NCI-H1105 (cell line): ENCODE measurements at places on chromosomes 1 and 21.

DNA sequence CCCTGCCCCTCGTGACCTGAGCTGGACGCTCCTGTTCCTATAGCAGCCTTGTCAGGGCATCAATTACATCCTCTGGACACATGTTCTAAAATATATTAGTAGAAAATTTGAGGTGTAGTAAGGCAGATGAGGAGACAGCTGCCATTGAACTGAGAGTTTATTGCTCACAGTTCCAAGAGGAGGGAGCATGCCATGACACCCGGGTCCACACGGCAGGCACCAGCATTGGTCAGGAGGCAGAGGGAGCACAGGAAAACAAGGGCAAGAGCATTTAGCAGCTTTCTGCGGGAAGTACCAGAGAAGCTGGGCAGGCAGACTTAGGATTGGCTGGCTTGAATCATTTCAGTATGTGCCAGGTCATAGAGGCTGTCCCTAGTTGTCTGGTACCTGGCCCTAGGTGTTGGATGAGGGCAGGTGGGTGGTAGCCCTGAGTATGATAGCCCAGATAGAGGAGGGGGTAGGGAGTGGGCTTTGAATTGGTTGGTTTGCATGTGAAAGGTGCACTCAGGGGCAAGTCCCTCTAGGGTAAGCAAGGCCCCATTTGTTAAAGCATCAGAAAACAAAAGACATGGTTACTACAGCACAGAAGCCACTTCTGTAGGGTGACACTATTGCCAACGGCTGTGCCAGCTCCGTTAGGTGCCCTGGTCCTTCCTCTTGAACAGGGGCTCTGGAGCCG is 223.6 kb upstream of the RAB4A start:
- DNase-seq, result no peak

DNA sequence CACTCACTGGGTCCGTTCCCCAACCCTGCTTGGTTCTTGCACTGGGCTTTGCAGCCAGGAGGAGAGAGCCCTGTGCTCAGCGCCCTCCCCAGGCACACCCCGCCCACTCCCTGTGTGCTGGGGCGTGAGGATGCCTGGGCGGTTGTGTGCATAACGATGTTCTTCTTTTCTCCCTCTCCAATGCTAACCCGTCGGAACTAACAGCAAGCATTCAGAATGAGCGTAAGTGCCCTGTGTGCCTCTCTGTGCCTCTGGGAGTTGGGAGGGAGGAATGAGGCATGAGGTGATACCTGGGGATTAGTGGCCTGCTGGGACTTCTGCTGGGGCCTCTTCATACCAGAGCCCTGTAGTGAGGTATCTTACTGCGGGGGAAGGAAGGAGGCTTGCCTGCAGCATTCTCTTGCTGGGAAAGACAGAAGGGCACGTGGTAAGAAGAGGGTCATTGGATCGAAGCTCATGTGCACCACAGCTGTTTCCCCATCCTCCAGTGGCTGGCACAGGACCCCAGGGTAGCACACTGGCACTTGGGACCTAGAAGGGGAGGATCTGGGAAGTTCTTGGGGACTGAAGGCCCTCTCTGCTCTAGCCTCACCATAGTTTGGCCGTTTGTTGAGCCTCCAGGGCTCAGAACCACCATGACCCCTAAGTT is 79.8 kb downstream of the NFASC start:
- no peak for DNase-seq

DNA sequence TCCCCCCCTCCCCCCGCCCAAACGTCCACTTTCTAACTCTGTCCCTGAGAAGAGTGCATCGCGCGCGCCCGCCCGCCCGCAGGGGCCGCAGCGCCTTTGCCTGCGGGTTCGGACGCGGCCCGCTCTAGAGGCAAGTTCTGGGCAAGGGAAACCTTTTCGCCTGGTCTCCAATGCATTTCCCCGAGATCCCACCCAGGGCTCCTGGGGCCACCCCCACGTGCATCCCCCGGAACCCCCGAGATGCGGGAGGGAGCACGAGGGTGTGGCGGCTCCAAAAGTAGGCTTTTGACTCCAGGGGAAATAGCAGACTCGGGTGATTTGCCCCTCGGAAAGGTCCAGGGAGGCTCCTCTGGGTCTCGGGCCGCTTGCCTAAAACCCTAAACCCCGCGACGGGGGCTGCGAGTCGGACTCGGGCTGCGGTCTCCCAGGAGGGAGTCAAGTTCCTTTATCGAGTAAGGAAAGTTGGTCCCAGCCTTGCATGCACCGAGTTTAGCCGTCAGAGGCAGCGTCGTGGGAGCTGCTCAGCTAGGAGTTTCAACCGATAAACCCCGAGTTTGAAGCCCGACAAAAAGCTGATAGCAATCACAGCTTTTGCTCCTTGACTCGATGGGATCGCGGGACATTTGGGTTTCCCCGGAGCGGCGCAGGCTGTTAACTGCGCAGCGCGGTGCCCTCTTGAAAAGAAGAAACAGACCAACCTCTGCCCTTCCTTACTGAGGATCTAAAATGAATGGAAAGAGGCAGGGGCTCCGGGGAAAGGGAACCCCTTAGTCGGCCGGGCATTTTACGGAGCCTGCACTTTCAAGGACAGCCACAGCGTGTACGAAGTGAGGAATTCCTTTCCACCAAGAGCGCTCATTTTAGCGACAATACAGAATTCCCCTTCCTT is 158.1 kb downstream of the RUNX1 start:
- DNase-seq, result no peak

DNA sequence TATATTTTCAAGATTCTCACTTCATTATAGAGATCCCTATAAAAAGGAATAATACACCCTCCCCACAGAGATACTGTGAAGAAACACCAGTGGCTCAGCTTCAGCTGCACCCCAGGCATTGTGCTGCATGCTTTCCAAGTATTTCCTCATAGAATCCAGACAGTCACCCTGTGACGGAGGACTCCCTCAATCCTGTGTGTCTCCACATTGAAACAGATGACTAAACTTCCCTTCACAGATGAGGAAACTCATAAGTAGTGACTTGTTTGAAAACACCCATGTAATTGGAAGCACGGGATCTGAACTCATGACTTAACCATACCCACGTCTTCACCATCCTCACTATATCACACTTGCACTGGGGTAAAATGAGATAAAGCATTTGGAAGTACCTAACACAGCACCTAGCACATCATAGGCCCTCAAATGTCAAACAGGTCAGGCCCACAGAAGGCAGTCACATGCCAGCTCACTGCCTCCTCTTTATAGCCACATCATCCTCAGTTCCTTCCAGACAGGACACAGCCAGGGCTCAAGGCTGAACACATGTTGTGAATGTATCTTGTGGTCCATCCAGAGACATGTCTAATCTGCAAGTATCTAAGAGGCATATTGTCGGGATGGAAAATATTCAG is 55.2 kb downstream of the GPR161 start:
- no peak for DNase-seq

DNA sequence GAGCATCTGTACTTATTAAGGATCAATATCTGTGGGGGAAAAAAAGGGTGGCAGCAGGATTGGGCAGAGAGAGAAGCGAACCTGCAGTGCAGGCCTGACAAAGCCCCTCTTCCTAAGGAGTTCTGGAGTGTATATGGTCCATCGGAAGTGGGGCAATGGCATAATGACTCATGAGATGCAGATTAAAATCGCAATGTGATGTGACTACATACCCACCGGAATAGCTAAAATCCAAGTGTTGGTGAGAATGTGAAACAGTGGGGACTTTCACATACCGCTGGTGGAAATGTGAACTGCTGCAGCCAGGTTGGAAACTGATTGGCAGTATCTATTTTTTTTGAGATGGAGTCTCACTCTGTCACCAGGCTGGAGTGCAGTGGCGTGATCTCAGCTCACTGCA is 8.2 kb upstream of the CREG1 start:
- DNase-seq, result no peak

DNA sequence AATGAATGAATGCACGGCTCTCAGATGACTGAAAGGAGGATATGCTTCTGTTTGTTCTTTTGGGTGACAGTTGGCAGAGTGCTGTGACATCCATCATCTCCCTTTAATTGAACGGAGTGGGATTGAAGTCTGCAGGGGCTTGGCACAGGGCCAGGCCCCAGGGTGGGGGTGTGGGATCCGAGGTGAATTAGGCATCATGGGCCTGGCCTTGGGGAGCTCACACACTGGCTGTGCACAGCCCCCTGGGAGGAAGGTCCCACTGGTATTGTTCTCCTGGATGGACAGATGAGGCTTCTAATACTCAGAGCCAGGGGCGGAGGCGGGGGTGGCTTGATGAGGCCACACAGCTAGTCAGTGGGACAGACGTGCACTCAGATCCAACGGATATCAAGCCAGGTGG is 19.3 kb downstream of the EPHB2 start:
- no peak for DNase-seq

DNA sequence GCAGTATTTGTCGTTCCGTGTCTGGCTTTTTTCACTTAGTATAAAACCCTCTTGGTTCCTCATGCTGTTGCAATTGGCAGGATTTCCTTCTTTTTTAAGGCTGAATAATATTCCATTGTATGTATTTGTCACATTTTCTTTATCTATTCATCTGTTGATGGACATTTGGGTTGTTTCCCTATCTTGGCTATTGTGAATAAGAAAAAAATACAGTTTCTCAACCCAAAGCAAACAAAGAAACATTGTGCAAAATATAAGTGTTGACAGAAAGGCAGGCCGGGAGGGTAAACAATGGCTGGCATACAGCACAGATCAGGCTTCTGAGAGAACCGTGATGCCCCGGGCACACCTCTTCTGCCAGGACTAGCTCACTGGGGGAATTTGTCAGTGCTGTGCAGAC is 26.9 kb downstream of the NENF start:
- DNase-seq, result no peak

- DNase-seq, result no peak
Measured at GRCh38 chr1:162994921-162995320, 74.2 kb upstream of the RGS4 start.

GRCh38 chr1:210262167-210262896 is 29.7 kb downstream of the SERTAD4 start:
- no peak for DNase-seq

DNA sequence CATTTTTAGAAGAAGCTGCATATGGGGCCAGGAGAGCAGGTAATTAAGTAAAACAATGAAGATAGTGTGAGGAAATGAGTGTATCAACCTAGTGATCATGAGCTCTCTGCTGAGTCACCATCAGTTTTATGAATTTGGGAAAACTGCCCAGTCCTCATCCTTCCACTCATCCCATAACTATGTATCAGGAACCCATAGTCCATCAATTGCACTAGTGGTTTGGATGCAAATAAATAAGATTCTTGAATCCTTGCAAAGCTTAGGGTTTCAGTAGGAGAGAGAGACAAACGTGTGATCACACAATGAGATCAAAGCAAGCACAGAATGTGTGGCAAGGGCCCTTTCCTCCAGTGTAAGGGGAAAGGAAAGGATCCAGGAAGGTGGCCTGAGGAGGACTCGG is 145.6 kb downstream of the ZZZ3 start:
- no peak for DNase-seq
